Kidney capillary endothelial cell (primary cell): ENCODE measurements at places on chromosomes 1 and 21.

DNA sequence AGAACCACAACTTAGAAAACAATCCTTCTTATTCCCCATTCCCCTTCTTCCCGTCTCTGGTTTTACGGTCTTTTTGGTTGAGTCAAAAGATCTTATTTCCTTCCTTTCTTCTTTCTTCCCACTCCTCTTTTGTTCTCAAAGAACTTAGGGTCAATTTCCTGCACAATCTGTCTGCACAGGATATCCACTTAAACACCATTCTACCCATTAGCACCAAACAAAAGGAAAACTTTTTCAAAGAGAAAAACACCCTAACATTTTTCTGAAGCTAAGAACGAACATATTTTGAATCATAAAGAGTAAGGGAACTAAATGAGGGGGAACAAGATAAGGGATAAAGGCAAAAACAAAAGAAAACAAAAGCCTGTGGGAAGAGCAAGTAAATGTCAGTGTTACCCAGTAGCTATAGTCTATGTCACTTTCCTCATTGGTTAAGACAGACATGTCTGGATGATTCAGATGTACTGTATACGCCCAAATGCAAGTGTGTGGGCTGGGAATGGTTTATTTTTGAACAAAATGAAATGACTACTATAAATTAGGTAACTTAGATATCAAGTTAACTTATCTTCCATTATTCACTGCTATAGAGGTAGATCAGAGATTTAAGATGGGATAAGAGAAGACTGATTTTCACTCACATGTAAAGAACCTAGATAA is 59.9 kb downstream of the TOR3A start:
- DNase-seq = peak; percentile 82

- peak; percentile 81 for DNase-seq
Observed at GRCh38 chr1:193614817-193615216, 428.4 kb upstream of the B3GALT2 start.

GRCh38 chr1:214491468-214492146 is 59.8 kb downstream of the PTPN14 start:
- no peak for DNase-seq

- DNase-seq = no peak
Observed at GRCh38 chr21:39097981-39098380, 85.3 kb downstream of the PSMG1 start.

DNA sequence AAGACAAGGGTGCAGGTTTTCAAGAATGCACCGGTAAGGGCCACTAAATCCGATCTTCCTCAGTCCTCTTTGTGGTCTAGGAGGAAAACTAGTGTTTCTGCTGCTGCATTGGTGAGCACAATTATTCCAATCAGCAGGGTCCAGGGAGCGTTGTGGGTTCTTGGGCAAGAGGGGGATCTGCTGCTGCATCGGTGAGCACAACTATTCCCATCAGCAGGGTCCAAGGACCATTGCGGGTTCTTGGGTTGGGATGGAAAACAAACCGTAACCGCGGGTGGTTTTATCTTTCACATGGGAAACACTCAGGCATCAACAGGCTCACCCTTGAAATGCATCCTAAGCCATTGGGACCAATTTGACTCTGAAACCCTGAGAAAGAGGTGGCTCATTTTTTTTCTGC is 7.0 kb upstream of the PCP4L1 start:
- DNase-seq = no peak

- no peak for DNase-seq
Observed at GRCh38 chr1:197763769-197764168, 11.5 kb downstream of the DENND1B start.

- DNase-seq = peak; percentile 7
Observed at GRCh38 chr1:232306269-232306961, 323.5 kb downstream of the SIPA1L2 start.

DNA sequence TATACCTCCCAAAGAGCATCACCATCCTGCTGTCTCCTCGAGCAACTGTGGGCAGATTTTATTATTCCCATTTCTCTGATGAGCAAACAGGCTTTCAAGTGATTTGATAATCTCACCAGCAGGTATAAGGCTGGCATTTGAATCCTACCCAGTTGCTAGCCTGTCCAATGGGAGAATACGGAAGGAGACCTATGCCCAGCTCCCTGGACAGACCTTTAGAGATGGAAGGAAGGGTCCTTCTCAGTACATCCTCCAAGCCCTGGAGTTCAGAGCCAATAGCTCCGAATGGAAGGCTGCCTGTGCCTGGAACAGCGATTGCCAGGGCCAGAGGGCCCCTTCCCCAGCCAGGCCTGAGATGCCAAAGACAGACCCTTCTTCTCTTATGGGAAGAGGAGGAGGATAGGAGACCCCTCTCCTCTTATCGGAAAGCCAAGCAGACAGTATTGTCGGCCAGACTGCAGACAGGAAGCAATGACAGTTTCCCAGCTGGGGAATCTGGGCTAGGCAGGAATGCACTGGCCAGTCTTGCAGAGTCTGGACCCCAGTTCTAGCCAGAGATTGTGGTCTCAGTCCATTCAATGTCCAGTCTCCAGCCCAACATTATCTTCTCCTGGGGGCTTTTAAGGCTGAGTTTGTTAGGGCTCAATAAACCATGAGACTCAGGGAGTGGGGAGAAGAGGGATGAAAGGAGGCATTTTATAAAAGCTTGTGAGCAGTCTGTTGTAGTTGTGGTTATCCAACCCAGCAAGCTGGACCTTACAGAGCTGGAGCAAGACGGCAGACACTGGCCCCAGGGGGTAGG is 2.0 kb downstream of the IFFO2 start:
- peak; percentile 65 for DNase-seq

- DNase-seq = no peak
Observed at GRCh38 chr1:234994436-234995295, 134.0 kb downstream of the TOMM20 start.

- no peak for DNase-seq
Observed at GRCh38 chr1:241677201-241677600, 25.1 kb downstream of the WDR64 start.

DNA sequence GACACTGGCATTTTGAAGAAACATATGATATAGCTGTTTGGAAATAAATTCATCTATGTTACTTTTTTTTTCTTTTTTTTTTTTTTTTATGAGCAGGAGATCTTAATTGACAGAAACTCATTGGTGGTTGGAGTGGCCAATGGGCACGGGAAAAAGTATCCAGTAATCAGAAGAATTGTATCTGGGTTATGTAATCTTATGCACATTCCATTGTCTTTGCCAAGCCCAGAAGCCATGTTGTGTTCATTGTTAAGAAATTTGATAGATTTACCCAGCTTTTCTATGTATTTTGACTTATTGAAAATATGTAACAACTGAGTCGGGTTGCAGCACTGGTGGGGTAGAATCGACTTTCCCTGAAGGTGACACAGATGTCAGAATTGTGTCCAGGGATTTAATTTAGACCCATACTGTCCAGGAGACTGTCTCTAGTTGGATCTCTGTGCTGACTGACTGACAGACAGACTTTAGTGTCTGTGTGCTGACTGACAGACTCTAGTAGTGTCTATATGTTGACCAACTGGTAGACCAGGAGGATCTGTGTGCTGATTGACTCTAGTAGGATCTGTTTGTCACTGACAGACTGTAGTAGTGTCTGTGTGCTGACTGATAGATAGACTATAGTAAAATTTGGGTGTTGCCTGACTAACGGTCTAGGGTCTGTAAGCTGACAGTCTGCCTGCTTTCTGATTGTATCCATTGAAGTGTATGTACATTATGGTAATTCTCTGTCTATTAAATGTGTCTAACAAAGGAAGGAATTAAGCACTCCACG is 12.3 kb upstream of the C4BPB start:
- DNase-seq = no peak

DNA sequence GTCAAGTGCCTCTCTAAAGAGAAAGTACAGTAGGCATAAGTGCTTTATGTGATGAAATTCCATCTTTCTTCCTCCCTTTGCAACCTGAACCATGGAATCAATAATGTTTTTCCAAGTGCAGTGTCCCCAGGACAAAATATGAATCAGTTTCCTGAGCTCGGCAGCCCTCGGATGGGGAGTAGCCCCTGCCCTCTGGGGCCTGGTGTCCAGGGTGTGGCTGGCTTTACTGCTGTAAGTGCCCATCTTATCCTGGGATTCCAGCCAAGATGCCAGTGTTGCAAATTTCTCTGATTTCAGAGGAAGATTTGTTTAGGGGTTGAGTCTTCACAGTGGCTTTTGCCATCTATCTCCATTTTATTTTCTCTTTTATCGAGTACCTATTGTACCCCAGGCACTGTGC is 40.5 kb upstream of the SRP9 start:
- no peak for DNase-seq

GRCh38 chr1:160400223-160400645 is at the start of gene VANGL2:
TSS of gene VANGL2 (plus strand) at chr1:160400564. CDS start at chr1:160415838, 15,274 bp downstream.
- DNase-seq = no peak

- DNase-seq = no peak
Observed at GRCh38 chr1:192803501-192803900, 5.3 kb upstream of the RGS2 start.

DNA sequence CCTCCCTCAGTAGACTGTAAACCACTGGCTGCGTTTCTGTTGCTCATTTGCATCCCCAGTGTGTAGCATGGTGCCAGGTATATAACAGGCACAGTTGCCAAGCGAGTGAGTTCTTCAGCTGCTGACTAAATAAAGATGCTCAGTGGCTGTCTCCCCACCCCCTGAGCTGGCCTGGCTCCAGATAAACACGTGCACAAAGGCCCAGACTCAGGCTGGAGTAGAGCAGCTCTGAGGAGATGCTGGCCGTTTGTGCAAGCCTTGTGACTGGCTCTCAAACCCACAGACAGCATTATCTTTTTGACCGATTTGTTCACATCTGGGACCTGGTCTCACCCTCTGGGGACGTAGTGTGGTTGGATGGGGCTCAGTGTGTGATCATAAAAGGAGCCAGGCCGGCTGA is 7.1 kb downstream of the CHRNB2 start:
- no peak for DNase-seq

DNA sequence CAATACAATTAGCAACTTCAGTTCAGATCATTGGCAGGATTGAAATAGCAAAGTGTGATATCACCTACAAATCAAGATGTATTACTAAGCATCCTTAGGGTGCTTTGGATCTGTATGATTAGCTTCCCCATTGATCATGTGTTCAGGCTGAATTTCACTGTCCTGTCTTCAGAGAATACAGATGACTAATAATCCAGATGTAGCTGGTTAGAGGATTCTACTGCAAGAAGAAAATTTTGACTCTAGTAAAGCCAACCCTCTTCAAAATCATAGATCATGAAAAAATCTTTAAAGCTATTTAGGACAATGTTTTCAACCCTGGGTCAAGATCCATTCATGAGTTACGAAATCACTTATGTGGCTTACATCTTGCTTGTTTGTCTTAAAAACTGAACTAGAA is 184.4 kb downstream of the PTGER3 start:
- no peak for DNase-seq

- DNase-seq = no peak
Observed at GRCh38 chr1:24892188-24893153, 37.6 kb downstream of the RUNX3 start.

- DNase-seq = no peak
Observed at GRCh38 chr1:232428786-232429530, 201.0 kb downstream of the SIPA1L2 start.

GRCh38 chr1:191546803-191547202 is 611.5 kb upstream of the RGS18 start:
- DNase-seq = no peak

DNA sequence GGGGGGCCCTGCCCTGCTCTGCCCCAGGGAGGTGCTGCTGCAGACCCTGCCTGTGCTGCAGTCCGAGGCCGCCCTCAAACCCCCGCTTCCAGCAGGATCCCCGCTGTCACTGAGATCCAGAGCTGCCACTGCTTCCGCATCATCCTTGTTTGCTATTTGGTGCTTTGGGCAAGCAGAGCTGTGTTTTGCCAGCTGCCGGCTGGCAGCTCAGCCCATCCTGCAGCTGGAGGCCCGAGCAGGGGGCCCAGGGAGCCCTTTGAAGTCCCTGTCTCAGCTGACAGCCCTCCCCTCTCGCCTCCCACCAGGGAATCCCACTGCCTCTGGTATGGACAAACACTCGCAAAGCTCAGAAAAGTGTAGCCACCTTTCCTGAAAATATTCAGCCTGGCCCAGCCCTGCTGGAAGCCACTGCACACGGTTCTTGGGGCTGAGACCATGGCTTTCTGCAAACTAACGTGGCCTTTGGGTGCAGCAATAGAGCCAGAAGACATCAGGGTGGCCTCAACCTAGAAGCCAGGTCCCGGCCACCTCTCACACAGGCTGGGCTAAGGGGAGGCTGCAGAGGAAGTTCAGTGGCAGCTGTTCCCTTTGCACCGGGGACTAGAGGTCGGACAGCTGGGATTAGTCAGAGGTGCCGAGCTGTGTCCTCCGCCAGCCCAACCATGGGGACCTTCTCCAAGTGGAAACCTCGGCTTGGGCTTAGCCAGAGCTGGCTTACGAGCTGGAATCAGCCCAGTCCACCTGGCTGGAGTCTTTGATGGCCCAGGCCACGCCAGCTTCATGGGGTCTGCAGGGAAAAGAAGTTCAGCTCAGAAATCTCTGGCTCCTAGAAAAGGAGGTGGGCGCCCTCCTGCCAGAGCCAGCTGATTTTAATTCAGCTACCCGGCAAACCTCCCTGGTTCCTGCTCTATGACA is 107.1 kb downstream of the SPSB1 start:
- DNase-seq = peak; percentile 87
